ENCODE measurements at places on chromosomes 3 and 15. TPM values are rescaled to one million over a fixed set of nuclear protein-coding genes. Genes with fewer than 3 reads are reported as not detected.

- DNase-seq, result no peak
Measured at GRCh38 chr3:156973954-156974353, 147.8 kb downstream of the LEKR1 start.

- DNase-seq, result no peak
Measured at GRCh38 chr15:80710635-80711554, 15.8 kb downstream of the ABHD17C start.

DNA sequence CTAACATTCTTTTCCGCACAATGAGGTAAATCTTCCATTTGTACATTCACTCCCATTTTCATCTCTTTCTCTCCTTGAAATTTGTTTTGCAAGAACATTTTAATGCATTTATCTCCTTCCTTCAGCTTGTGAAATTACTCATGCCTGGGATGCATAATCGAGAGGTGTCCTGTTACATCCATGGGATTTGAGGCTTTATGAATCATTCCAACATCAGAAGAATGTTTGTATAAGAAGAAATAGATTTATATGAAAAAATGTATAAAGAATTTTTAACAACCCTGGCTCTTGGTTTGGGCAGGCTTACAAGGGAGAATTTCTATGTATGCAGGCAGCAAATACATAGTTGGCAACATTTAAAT, 93.2 kb upstream of the MBNL1 start:
- no peak for DNase-seq

- DNase-seq, result no peak
Measured at GRCh38 chr3:195154793-195155535, 116.0 kb downstream of the XXYLT1 start.

GRCh38 chr3:62233065-62233464, 140.3 kb downstream of the FEZF2 start:
- DNase-seq, result no peak

DNA sequence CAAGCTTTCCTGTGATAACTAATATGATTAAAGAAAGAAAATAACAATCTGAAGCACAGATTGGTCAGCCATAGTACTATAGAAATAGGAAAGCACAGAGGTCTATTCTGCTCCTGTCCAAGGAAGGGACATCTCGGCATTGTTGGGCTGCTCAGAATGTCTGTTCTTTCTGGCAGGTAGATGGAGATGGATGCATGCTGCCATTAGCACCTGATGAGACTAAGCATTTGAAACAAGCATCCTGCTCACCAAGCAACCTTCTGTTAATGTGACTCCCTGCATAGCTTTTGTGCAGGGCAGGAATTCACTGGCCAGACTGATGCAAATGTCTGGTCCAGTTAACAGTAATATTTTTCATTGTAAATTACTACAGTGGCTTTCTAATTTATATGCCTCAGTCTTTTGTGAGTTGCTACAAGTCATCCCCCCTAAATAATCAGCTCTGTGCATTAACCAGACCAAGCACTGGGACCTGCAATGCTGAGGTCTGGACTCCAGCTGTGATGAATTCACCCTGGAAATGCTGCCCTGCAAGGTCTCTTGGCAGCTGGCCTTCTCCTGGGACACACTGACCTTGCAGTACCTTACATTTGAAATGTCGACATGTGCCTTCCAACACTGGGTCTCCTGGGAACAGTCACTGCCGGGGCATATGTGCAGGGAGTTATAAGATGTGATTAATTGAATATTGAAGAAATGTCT, 1123.7 kb downstream of the IGSF11 start:
- DNase-seq, result no peak

CLEC3B gene
- total RNA-seq, result 1.2 TPM

DNA sequence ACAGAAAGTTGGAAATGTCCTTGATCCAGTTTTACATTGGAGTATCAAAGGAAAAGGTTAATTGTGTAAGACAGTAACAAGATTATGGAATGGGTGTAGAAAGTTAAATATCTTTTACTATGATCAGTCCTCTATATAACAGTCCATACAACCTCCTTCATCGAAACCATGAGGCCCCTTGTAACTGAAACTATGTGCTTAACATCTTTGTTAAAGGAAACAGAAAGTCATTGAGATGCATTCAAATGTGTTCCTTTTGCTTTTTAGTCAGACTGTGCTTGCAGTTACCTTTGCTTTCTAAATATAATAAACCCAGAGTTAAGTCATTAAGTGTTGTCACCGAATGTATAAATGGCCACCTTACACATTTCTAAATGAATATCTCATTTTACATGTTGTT, 1298.5 kb downstream of the ROBO2 start:
- no peak for DNase-seq

DNA sequence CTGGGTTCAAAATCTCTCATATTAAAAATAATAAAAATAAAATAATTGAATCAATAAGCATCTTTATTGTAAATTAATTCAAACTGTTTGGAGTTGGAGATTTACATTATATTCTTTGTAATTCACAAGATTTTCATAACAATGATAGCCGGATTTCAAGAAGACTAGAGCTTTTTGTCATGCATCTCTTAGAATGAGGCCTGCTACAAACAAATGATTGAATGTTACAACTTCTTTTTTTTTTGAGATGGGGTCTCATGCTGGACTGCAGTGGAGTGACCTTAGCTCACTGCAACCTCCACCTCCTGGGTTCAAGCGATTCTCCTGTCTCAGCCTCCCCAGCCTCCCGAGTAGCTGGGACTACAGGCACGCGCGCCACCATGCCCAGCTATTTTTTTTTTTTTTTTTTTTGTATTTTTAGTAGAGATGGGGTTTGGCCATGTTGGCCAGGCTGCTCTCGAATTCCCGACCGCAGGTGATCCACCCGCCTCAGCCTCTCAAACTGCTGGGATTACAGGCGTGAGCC, 3.5 kb downstream of the SLTM start:
- no peak for DNase-seq

DNA sequence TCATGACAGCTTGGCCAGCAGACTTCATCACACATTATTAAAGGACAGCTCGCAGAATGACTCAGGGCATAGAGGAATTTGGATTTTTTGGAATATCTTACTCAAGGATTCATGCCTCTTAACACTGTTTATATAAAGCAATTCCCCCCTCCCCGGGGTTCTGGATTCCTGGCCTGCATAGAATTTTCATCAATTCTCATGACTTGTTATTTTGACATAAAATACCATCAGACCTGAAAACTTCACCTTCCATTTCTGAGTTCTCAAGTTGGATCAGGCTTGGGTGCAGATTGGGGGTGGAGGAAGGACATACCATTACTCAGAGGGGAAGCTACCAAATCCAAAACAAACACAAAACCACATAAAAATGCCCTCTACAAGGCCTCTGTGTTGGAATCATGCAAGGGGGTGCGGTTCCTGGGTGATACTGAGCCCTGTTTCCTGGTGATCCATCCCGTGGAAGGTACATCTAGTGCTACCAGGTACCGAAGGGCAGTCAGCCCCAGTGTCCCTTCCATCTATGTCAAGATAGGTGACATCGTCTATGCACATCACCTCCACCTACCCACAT, 95.3 kb downstream of the DAPK2 start:
- DNase-seq, result no peak

DNA sequence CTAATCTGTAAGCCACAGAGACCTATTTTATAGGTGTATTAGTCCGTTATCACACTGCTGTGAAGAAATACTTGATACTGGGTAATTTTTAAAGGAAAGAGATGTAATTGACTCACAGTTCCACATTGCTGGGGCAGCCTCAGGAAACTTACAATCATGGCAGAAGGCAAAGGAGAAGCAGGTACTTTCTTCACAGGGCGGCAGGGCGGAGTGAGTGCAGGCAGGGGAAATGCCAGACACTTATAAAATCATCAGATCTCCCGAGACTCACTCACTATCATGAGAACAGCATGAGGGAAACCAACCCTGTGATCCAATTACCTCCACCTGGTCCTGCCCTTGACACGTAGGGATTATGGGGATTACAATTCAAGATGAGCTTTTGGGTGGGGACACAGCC, 108.7 kb downstream of the GALK2 start:
- no peak for DNase-seq

DNA sequence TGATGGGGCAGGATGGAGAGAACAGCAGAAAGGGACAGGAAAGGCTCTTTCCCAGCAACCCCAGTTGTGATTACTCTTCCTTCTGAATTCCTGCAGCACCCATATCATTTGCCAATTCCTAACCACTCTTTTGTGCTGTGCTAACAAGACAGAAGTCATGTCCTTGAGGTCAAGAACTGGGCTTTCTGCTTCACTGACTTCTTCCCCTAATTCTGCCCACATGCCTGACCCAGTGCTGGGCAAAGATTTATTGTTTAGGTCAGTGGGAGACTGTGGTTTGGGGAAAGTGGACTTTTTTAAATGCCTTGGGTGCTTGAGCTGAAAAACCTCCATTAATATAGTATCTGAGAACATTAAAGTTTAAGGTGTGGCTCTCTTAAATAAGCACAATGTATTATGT, 4.2 kb upstream of the EFCAB12 start:
- DNase-seq, result no peak

IQCF5 gene
- total RNA-seq, result not detected

GRCh38 chr3:9397906-9398699, 688 bp downstream of the SETD5 start:
- DNase-seq, result peak; percentile 43

ZKSCAN7 gene
- 6.7 TPM for total RNA-seq

GRCh38 chr3:153130312-153130977, 31.6 kb upstream of the RAP2B start:
- DNase-seq, result no peak

TRH gene
- not detected for total RNA-seq

DNA sequence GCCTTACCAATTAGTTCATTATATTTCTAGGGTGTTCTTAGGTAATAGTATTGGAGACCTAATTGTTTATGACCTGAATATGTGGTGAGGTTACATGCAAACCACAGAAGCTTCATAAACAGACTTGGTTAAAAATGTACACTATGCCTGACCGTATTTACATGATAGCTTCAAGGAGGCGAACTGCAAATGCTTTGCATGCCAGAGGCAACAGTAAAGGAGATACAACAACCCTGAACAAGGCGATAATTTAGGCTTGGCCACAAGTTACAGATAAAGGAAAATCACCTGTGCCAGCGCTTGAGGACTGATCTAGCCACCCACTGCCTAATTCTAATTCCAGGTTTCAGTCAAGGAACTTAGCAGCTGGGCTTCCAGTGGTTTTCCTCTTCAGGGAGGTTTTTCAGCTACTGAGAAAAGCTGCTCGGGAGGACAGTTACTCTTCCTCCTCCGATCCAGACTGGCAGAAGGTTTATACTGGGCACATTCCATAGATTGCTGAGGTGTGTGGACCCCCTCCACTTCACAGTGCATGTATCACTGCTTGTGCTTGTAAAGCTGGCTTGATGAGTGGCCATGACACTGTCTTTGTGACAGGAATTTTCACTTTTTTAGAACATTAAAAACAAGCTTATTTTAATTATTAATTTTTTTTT, 95.6 kb downstream of the DHX36 start:
- DNase-seq, result no peak

DHFR2 gene
- total RNA-seq, result 10.8 TPM

VIPR1 gene
- total RNA-seq, result 122 TPM

- no peak for DNase-seq
Measured at GRCh38 chr3:184255291-184256039, 5.9 kb downstream of the CAMK2N2 start.

PYGO1 gene
- total RNA-seq, result not detected

GNAT1 gene
- total RNA-seq, result not detected

DNA sequence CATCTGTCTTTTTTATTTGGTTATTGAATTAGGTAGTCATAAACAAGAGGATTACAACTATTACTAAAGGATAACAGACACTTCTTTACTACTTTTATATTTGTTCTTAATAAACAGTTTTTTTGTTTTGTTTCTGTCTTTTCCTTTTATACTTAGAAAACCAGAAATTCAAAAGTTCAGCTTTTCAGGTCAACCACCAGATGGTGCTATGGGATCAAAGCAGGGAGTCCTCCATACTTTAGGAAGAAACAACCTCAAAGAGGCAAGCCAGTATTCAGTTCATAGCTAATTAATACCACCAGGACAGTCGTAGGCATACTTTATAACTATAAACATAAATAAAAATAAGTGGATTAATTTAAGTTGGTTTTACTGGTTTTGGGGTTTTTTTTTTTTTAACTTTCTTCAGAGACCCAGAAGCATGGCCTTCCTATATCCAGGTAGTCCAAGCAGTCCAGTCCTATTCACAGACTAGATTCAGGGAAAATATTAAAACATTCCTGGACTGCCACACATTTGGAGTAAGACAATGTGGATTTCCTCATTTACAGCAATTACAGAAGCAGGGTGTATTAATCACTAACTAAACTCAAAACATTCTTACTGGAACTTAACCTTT, 16.0 kb upstream of the EID1 start:
- peak; percentile 62 for DNase-seq

GRCh38 chr15:48627260-48627940, 18.1 kb downstream of the FBN1 start:
- no peak for DNase-seq

SAMD7 gene
- not detected for total RNA-seq

DNA sequence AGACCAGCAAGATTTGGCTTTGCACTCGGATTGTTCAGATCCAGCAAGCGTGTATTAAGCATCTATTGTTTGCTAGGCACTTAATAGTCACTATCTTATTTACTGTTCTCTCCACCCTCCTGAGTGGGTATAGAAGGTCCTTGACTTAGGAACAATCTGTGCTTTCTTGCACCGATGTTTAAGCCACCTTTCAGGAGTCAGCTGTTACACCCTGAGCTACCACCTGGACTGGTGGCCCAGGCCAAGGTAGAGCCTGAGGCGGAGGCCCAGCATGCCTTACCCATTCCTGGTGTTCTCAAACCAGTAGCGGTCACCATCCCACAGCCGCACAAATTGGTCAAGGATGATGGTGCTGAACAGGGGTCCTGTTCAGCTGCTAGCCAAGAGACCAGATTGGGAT, 10.0 kb downstream of the DUOX1 start:
- no peak for DNase-seq

GRCh38 chr3:43838877-43839276, 148.1 kb downstream of the ABHD5 start:
- DNase-seq, result no peak

MNS1 gene
- not detected for total RNA-seq

GRCh38 chr3:12742330-12743107, 16.5 kb downstream of the TMEM40 start:
- DNase-seq, result no peak

MUC20 gene
- total RNA-seq, result 11.7 TPM

ALDH1L1 gene
- not detected for total RNA-seq

- DNase-seq, result no peak
Measured at GRCh38 chr3:63232764-63233396, 45.2 kb upstream of the SYNPR start.

- DNase-seq, result no peak
Measured at GRCh38 chr15:58065445-58066041, at the start of gene ALDH1A2. Gene ALDH1A2 (minus strand): TSS chr15:58065711. CDS start chr15:58065650, 61 bp downstream.

ILDR1 gene
- not detected for total RNA-seq

GRCh38 chr3:45084820-45085816, 59.0 kb downstream of the CLEC3B start:
- DNase-seq, result no peak
